ENCODE measurements at places on chromosomes 1 and 21. TPM values are rescaled to one million over a fixed set of nuclear protein-coding genes. Genes with fewer than 3 reads are reported as not detected.

The LRRC38 gene
- total RNA-seq = not detected

The GJB5 gene
- not detected for total RNA-seq

The RHOU gene
- 6.9 TPM for total RNA-seq

The SH3BGR gene
- total RNA-seq = 3.6 TPM

The TMPRSS15 gene
- total RNA-seq = not detected

The KCNC4 gene
- total RNA-seq = 2.5 TPM

The GCSAML gene
- not detected for total RNA-seq

The UTS2 gene
- total RNA-seq = not detected

The SPRR2B gene
- total RNA-seq = not detected

The SLC25A34 gene
- total RNA-seq = 0.54 TPM

The GPR153 gene
- 7.9 TPM for total RNA-seq

The SCP2 gene
- total RNA-seq = 179 TPM

The PLPP3 gene
- 167 TPM for total RNA-seq

The GUCA2B gene
- total RNA-seq = not detected

The BCL2L15 gene
- not detected for total RNA-seq

The LINGO4 gene
- not detected for total RNA-seq

The OR2T2 gene
- total RNA-seq = not detected

The ZNF678 gene
- total RNA-seq = 1.4 TPM

The NPHS2 gene
- total RNA-seq = not detected

The MCOLN3 gene
- total RNA-seq = not detected

The FCAMR gene
- not detected for total RNA-seq

The OR10J1 gene
- total RNA-seq = not detected

The PGLYRP4 gene
- not detected for total RNA-seq

The FCGR2B gene
- total RNA-seq = not detected

The HRNR gene
- total RNA-seq = not detected

The YIPF1 gene
- 21.3 TPM for total RNA-seq

The KCNK2 gene
- total RNA-seq = under 0.01 TPM

The ANKRD34A gene
- 0.18 TPM for total RNA-seq

The SON gene
- 89.7 TPM for total RNA-seq

The SPRR3 gene
- total RNA-seq = not detected

The GALE gene
- total RNA-seq = 23.1 TPM

The AUNIP gene
- 0.65 TPM for total RNA-seq

The ZFYVE9 gene
- total RNA-seq = 20.6 TPM

The RGSL1 gene
- not detected for total RNA-seq

The LCE1D gene
- total RNA-seq = not detected

The SLC45A3 gene
- 6.2 TPM for total RNA-seq

The TRIM58 gene
- total RNA-seq = not detected

The CR2 gene
- not detected for total RNA-seq

The LCE1B gene
- total RNA-seq = not detected

The SDHC gene
- total RNA-seq = 19.9 TPM

The RYR2 gene
- total RNA-seq = under 0.01 TPM

The NTRK1 gene
- 0.16 TPM for total RNA-seq

The HFM1 gene
- total RNA-seq = 0.49 TPM

The SLC1A7 gene
- total RNA-seq = 0.97 TPM

The S100A12 gene
- not detected for total RNA-seq

The A3GALT2 gene
- total RNA-seq = not detected

The TSNAX gene
- total RNA-seq = 31.8 TPM

The ACBD6 gene
- total RNA-seq = 48.7 TPM

The KIF17 gene
- 0.81 TPM for total RNA-seq
